ENCODE measurements at places on chromosomes 5 and 9.

GRCh38 chr5:37015795-37016666 lies 139.5 kb downstream of the NIPBL start:
- DNase-seq, result no peak

GRCh38 chr5:176676361-176676824 lies 29.1 kb downstream of the TSPAN17 start:
- DNase-seq, result no peak

GRCh38 chr9:123834889-123835562 lies 94.9 kb downstream of the DENND1A start:
- DNase-seq, result no peak

DNA sequence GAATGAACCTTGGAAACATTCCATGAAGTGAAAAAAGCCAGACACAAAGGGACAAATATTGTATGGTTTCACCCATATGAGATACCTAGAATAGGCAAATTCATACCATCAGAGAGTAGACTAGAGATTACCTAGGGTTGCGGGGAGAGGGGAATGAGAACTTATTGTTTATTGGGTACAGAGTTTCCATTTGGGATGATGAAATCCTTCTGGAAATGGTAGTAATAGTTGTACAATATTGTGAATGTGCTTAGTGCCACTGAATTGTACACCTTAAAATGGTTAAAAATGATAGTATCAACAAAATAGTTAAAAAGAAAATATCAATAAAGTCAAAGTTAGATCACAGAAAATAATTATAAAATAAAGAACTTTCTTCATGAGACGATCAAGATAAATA lies 25.5 kb downstream of the CATSPER3 start:
- no peak for DNase-seq

DNA sequence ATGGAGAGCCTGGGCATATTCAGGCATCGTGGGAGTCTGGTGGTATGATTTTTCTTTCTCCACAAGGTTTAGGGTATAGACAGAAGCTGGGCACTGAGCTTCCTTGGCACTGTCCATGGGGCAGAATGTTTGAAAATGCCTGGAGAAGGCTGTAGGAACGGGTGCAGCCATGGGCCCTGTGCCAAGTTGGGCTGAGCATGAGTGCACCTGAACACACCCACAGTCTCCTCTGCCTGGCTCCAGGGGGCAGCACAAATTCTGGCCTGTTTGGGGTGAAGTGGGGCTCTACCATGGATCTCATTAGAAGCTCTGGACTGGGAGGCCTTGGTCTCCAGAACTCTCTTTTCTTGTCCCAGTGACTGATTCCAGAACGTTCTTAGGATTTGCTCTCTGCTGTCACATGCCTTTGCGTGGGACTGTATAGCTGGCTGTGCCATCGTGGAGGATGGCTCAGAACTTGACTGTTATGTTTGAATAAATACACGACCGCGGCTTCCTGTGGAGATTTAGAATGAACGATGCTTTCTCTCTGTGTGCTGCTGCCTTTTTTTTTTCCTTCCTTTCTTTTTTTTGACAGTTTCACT lies 229.8 kb downstream of the FANCC start:
- no peak for DNase-seq

- DNase-seq, result no peak
Observed at GRCh38 chr9:27472195-27472594, 51.9 kb upstream of the IFNK start.

- DNase-seq, result no peak
Observed at GRCh38 chr5:174827558-174827957, 103.2 kb downstream of the MSX2 start.

GRCh38 chr5:74240783-74241750 lies 399.5 kb downstream of the ENC1 start:
- DNase-seq, result no peak

- no peak for DNase-seq
Observed at GRCh38 chr9:107404736-107405135, 84.8 kb downstream of the KLF4 start.

DNA sequence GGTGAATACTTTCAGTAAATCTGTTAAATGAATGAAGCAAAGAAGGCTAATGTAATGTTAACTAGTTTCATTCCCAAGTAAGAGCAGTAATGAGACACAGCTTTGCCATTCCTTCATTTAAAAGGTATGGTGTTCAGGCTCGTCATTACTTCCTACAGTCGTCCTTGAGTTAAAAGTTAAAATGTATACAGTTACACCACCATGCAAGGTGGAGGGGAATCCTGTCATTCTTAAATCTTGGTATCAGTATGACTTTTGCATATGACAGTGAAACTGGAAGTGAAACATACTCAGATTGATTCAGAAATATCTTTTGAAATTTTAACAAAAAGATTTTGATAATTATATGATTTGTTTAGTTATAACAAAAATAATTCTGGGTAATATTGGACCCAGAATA lies 25.9 kb downstream of the MTRR start:
- no peak for DNase-seq

- no peak for DNase-seq
Observed at GRCh38 chr9:129021091-129021490, 7.0 kb downstream of the SH3GLB2 start.

DNA sequence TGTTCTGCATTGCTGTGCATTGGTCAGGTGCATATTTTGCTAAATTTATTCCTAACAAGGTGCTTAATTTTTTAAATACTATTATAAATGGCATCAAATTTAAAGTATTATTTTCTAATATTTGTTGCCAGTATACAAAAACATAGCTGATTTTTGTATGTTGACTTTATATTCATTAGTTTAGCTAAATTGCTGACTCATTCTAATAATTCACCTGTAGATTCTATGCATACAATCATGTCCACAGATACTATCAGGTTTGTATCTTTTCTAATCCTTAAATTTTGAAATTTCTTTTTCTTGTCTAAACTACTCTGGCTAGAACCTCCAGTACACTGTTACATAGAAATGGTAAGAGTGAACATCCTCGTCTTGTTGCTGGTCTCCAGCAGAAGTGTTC lies 657.6 kb downstream of the CCDC171 start:
- no peak for DNase-seq

GRCh38 chr5:146042628-146043279 lies 62.6 kb downstream of the PLAC8L1 start:
- no peak for DNase-seq

- no peak for DNase-seq
Observed at GRCh38 chr5:157574456-157575380, 857 bp downstream of the ADAM19 start.

DNA sequence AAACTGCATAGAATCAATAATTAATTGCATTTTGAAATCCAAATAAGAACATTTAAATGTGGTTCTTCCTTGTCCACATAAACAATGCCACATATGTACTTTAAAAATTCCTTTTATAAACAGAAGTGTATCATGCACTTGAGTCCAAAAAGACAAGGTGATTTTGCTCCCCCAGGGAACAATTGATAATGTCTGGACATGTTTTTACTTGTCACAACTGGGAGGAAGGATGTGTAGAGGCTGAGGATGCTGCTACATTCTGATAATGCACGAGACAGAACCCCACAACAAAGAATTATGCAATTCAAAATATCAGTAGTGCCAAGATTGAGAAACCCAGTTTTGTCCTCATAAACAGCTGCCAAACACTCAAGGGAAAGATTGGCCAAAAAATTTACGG lies 181.1 kb upstream of the ISL1 start:
- DNase-seq, result no peak

GRCh38 chr9:114099669-114100270 lies 678 bp upstream of the KIF12 start:
- DNase-seq, result no peak

GRCh38 chr5:124736805-124737188 lies 9.6 kb downstream of the ZNF608 start:
- DNase-seq, result no peak

- no peak for DNase-seq
Observed at GRCh38 chr5:105392710-105393149, 1830.1 kb upstream of the NUDT12 start.

- no peak for DNase-seq
Observed at GRCh38 chr9:101968392-101968791, 229.9 kb upstream of the GRIN3A start.

GRCh38 chr5:160432196-160432595 lies 10.5 kb downstream of the PTTG1 start:
- DNase-seq, result no peak

- DNase-seq, result no peak
Observed at GRCh38 chr9:95077766-95078370, 239.6 kb downstream of the FANCC start.

DNA sequence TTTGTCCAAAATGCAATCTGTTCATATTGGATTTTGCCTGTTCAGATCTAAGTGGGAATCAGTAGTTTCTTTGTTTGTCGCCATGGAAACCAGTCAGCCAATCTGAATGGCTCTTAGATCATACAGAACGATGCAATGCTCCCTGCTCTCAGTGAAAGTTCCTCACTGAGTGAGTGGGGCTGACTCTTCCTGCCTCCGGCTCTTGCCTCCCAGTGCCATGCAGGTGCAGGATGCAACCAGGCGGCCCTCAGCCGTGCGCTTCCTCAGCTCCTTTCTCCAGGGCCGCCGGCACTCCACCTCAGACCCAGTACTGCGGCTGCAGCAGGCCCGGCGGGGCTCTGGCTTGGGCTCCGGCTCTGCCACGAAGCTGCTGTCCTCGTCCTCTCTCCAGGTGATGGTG lies at the start of gene PTPDC1:
Gene PTPDC1 (plus strand): TSS at position 151 of the 400 bp plus-strand sequence. CDS start 67 bp downstream, at position 218.
- DNase-seq, result no peak

DNA sequence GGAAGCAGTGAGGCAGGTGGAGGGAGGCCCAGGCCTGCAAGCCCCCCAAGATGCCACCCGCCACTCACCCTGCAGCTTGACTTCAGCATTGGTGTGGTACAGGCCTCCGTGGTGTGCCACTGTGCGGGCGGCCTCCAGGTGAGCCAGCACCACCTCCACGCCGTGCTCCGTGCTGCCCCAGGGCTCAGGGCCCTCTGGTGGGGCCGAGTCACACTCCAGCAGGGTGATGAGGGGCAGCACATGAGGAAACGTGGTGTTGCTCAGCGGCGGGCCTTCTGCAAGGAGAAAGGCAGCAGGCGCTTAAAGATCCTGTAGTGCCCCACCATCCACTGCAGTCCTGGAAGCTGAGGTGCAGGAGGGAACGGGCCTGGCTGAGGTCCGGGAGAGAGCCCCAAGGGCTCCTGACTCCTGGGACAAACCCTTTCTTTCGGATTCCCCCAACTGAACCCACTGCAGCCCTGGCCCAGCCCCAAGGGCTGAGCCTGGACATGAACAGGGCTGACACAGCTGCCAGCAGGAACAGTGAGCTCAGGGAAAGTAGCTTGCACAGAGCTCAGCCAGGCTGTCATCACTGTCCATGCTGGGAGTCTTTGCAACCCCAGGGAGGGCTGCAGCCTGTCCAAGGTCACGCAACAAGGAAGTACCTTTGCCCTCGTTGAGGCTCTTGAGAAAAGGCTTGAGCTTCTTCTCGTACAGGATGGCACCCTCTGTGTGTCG lies 4.7 kb upstream of the TOR2A start:
- DNase-seq, result no peak

DNA sequence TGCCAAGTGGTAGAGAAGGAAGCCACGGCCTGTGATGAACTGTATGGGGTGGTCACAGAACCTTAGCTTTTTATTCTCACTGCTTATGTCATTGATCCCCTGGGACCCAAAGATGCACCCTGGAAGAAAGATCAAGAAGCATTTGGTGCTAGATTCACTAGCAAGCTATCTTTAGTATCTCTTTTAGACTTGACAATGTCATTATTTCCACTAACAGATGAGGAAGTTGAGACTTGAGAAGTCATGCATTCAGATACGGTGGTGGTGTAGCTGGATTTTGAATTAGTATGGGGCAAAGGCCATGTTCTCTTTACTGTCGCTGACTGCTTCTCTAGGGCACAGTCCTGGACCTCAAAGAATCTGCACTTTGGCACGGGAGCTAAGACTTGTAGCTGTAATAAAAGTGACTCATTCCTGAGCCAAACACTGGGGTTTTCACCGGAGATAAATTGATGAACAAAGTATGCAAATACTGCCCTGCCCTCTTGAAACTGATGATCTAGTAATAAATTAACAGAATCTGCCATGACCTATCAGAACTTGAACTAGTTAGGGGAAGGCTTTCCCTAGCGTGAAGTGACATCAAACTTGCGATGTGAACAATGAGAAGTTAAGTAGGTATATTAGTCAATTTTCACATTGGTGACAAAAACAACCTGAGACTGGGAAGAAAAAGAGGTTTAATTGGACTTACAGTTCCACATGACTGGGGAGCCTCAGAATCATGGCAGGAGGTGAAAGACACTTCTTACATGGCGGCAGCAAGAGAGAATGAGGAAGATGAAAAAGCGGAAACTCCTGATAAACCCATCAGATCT lies 5.4 kb downstream of the GDA start:
- no peak for DNase-seq

GRCh38 chr5:56144211-56144610 lies 88.9 kb downstream of the ANKRD55 start:
- no peak for DNase-seq

GRCh38 chr9:31119890-31120454 lies 1264.5 kb upstream of the ACO1 start:
- DNase-seq, result no peak

DNA sequence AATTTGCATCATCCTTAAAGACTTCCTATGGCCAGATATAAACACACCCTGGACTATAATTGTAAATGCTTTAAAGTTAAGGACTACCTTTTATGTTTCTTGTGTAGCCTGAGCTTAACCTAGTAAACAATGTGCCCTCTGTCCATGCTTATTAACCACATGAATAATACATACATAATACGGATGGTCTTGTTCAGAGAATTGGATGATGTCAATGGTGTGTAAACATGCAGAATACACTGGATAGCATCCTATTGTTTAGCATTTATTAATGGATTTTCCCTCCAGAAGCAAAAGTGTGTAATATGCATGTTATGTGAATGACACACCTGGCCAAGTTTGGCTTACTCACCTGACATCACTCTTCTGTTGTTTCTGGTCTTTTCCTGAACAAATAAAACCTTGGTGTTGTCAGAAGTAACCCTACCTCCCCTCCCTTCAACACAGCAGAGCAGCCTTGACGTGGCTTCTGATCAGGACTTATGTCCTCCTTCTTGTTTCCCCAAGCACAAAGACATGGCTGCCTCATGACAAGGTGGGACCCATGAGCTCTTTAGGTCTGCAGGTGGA lies 517.9 kb downstream of the MTRR start:
- no peak for DNase-seq

- no peak for DNase-seq
Observed at GRCh38 chr9:134850611-134851010, 30.0 kb upstream of the FCN2 start.

DNA sequence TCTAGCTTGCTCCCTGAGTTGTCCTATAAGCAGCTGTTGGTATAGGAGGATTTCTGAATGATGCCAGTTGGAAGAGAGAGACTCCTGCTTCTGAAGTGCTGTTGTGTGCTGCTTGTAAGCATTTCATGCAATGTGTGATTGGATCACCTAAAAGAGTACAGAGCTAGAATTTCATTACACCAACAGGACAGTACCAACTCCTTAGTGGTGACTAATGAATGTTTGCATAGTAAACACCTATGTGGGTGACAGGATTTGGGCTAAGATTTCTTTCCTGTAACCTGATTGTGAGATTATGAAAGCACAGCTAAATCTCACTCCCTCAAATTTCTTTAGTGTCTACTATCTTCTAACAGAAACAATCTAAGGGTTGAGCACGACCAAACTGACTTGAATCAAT lies 67.0 kb downstream of the GCNT1 start:
- no peak for DNase-seq
